ENCODE measurements at places on chromosomes 5 and 9. TPM values are rescaled to one million over a fixed set of nuclear protein-coding genes. Genes with fewer than 3 reads are reported as not detected.

DNA sequence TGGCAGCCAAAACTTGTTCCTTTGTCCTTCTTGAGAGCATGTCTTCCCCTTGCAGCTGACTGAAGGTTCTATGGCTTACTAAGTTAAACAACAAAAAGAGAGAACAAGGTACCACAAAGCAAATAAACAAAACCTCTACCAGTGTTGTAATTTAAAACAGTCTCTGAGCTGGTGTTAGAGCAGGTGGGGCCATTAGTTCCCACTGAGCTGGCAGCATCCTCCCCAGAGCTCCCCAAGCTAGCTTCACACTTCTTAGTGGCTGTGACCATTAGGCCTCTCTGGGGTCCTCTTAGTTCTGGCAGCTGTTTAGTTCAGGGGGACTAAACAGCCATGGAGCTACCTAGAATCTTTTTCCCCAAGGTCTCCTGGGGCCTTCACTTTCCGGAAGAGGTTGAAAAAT is 128.6 kb upstream of the ELL2 start:
- DNase-seq = no peak

GRCh38 chr9:69339620-69340019 is 14.6 kb downstream of the ENTREP1 start:
- peak; percentile 15 for DNase-seq

DNA sequence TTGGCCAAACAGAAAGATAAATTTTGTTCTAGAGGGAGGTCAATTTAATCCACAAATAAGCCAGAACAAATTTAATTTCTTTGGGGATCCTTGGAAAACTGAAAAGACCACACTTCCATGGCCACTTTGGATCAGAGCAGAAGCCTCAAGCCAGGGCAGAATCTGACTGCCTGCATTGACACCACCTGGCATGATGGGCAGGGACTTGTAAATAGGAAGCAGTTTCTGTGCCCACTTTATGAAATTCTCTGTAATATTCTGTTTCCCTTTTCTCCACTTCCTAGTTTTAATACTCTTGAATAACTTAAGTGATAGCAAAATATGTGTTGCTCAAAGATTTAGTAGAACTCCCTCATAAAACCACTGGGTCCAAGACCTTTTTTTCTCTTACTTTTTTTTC is 6.7 kb upstream of the TMEM252 start:
- no peak for DNase-seq

DNA sequence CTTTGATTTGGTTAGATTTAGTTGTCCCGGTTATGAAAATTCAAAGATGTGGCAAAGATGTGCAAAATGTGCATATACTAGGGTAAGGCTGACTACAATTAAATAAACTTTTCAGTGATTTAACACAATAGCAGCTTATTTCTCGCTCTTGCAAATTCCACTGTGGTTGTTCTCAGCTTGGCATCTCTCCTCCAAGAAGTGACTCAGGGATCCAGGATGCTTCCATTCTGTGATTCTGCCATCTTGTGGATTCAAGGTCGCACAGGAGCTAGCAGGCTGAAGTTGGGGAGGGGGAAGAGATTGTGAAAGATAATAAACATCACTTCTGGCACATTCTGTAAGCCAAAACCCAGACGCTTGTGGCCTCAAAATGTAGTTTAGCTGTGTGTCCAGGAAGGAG is 60.1 kb upstream of the TGFBR1 start:
- no peak for DNase-seq

- DNase-seq = no peak
Observed at GRCh38 chr5:124981901-124982300, 235.5 kb upstream of the ZNF608 start.

- DNase-seq = no peak
Observed at GRCh38 chr9:91025856-91026255, 224.2 kb downstream of the SYK start.

- peak; percentile 41 for DNase-seq
Observed at GRCh38 chr5:173969167-173970049, 19.6 kb upstream of the C5orf47 start.

- no peak for DNase-seq
Observed at GRCh38 chr5:55820488-55820887, 30.7 kb upstream of the IL31RA start.

Gene PRDM9
- total RNA-seq = not detected

Data from Daoy (cell line).